ENCODE measurements at places on chromosomes 1 and 21.

DNA sequence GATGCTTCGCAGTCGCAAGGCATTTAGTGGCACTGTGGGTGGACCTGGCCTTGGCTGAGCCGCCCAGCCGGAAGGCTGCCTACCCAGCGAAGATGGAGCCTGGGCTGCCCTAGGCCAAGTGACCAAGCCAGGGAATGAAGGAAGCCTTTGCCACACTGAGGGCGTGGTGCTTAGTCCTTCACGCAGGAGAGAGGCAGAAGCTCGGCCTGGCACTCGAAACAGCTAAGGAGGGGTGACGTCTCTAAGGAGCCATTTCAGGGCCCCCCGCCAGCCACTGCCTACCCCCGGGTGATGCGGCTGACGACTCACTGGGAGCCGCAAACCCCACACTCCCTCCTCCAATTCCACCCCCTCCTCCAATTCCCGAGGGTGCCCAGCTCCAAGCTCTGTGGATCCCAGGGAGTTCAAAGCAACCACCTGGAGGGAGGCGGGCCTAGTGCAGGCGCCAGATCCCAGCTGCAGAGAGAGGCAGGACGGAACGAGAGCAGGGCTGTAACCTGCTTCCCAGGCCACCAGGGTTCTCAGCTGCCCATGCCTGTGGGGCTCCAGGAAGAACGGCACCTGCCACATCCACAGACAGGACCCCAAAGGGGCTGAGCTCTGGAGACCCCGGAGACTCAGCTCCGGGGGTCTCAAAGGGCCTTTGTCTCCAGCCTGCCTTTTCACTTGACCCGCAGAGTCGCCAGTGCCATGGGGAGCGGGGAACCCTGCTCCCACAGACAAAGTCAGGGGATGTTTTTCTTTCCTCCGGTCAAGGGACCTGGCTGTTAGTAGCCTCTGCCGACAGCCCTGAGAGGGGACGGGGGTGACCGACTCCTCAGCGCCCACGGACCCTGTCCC, 75.8 kb downstream of the ARHGEF16 start:
- no peak for DNase-seq

- no peak for DNase-seq
Measured at GRCh38 chr21:35651196-35651595, 409.1 kb downstream of the SETD4 start.

- DNase-seq, result no peak
Measured at GRCh38 chr1:151494741-151495281, 16.4 kb upstream of the CGN start.

GRCh38 chr21:21146587-21147373, 148.6 kb downstream of the NCAM2 start:
- no peak for DNase-seq

GRCh38 chr1:58884706-58885661, 101.1 kb upstream of the JUN start:
- DNase-seq, result no peak

GRCh38 chr1:46166521-46167462, 8.1 kb upstream of the TSPAN1 start:
- DNase-seq, result peak; percentile 33

All from posterior cingulate gyrus (tissue), 11 donors.